CD4-positive, alpha-beta T cell treated with Interleukin-15 for 4 hours (primary cell): ENCODE measurements at places on chromosomes 3 and 15.

- no peak for DNase-seq
These were observed 195.5 kb upstream of the TMC3 start for GRCh38 chr15:81569286-81570080.

DNA sequence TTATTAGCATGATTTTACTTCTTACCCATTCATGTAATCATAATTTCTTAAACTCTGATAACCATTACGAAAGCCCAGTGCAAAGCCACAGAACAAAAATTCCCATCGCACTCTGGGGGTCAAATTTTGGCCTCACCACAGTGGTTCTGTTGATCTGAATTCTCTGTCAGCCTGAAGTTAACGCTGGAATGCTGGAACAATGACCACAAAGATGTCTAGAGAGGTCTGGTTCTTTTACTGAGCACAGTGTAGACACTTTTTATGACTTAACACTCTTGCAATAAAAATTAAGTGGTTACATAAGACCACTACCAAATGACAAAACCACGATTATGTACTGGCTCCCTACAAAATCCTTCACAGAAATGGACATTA is 94.7 kb downstream of the PDZRN3 start:
- no peak for DNase-seq

DNA sequence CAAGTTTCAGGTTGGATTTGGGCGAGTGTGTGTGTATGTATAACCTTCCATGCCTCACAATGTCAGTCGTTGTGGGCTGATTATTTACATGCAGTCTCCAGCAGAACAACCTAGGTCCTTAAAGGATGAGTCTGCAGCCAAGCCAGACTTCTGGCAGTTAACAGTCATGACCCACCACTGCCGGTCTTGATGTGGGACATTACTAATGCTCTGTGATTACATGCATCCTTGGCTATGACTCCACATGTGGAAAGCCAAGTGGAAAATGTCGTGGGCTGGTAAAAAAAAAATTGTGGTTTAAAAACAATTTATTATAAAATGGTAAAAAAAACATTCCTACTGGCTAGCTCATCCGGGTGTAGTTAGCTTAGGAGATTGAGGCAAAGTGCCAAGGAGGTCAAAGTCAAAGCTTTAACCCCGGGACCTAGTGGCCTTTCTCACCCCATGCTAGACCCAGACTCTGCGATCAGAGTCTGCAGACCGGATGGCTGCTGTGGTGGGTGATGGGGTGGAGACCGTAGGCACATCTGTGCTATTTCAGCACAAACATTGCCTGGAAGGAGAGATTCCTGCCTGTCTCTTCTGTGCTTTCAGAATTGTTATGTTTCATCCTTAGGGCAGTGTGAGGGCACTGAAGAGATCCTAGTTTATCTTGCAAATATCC is 6.8 kb downstream of the RARRES1 start:
- no peak for DNase-seq

DNA sequence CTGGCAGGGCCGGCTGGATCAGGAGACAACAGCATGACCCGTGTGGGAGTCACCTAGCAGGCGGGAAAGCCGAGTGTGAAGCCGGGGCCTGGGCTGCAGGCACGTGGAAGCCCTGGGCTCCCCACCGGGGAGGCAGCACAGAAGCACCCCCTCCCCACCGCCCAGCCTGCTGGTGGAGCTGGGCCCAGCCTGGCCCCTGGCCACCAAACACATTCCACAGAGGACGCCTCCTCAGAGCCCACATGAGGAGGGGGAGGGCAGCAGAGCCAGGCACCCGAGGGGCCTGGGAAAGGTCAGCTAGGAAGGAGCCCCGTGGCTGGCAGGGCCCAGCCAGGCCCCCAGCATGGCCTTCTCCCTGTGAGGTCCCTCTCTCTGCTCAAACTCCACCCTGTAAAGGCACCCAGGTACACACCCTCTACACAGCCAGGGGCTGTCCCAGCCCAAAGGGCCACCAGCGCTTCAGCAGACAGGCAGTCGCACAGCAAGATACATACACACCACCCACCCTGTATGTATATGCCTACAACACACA is 4.5 kb downstream of the PLXNB1 start:
- no peak for DNase-seq

DNA sequence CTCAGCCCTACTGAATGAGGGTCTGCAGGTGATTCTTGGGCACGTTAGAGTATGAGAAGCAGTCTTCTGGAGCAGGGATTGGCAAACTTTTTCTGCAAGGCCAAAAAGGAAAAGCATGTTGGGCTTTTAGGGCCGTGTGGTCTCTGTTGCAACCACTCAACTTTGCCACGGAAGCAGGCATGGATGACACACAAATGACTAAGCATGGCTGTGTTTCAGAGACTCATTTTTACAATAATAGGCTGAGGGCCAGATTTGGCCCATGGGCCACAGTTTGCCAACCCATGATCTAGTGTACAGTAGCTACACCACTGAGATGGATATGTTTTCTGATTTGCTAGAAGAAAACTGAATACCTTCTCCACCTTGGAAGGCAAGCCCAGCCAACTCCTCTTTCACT is 66.1 kb upstream of the PRICKLE2 start:
- no peak for DNase-seq

DNA sequence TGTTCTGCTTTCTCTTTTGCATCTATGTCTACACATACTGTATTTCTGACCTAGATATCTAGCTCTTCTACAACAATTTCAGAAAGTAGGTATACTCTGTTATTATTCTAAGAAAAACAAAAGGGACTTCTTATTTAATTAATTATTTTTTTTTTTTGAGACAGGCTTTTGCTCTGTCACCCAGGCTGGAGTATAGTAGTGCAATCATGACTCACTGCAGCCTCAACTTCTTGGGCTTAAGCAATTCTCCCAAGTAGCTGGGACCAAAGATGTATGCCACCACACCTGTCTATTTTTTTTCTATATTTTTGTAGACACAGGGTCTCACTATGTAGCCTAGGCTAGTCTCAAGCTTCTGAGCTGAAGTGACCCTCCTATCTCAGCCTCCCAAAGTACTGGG is 130.6 kb downstream of the MBNL1 start:
- peak; percentile 40 for DNase-seq

GRCh38 chr15:69854001-69854400 is 243.7 kb downstream of the TLE3 start:
- DNase-seq, result no peak

DNA sequence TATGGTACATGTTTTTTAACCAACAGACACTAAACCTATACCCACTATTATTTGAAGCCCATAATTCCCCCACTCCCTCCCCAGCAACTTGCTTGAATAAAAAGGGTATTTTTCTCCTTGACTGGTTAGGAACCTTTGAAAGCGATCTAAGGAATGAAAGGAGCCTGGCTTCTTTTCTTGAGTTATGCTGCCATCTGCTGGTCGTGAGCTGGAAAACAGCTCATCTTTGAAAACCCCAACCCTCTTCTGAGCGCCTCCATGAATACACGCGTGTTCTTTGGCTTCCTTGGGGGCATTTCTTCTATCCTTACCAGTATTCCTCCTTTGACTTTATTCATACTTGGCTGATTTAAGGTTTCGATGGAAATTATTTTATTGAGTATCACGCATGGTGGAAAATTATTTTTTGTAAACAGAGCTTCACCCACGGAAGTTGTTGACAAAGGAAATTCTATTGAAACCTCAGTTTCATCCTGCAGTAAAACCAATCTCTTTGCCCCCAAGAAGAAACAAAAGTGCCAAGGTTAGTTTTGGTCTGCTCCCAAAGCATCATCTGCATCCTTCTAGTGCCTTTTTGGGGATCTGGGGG is 171.6 kb downstream of the SV2B start:
- peak; percentile 68 for DNase-seq

DNA sequence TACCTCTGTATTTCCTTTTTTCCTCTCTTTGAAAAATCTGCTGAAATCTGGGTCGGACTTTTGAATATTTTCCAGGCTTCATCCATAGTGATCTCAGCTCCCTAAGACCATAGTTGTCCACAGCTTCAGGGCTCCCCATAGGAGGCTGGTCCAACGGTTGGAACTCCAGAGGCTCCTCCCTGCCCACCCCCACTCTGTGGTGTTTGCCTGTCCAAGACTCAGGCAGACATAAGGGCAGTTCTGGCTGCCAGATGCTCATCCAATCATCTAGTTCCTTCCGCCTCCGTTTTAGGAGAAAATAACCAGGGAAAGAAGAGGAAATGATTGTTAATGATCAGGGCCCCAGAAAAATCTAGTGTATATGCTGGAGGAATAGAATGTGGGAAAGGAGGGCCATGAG is 27.9 kb upstream of the PRTG start:
- DNase-seq, result no peak

GRCh38 chr3:127775398-127776109 is 46.8 kb downstream of the MGLL start:
- no peak for DNase-seq

DNA sequence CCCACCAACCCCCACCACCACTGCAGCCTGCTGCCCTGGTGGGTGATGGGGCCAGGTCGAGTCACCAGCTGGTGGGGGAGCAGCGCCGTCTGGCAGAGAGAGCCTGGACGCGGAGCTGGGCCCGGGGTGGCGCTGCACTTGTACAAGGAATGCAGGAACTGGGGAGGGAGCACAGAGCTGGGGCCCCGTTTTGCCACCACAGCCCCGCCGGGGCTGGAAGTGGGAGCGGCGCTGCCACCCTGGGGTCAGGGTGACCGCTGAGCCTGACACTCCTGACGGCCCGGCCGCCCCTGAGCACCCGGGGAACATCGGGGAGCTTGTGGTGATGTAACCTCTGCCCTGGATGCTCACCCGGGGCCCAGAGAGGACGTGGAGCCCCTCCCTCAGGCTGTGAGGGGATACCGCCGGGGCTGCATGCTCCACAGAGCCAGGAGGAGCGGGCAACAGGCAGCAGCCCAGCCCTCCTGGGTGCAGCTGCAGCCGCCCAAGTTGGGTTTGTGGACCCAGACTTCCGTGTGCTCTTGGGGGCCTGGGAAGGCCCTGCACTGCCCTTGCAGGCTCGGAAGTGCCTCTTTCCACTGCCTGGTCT is 32.6 kb upstream of the IREB2 start:
- no peak for DNase-seq

DNA sequence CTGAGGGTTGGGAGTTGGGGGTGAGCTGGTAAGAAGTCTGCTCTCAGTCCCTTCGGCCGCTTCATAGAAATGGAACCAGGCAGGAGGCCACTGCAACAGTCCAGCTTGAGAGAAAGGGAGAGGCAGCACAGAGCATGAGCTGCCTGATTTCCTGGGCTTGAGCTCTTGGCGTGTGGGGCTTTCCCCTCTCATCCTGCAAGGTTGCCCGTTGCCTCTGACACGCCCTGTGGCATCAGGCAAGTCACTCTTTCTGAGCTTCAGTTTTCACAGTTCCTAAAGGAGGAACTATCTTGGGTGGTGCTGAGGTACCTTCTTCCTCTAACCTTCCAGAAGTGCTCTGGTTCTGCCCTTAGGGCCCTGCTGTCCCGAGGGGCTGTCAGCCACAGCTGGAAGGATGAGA is 4.9 kb downstream of the MESP2 start:
- peak; percentile 8 for DNase-seq

DNA sequence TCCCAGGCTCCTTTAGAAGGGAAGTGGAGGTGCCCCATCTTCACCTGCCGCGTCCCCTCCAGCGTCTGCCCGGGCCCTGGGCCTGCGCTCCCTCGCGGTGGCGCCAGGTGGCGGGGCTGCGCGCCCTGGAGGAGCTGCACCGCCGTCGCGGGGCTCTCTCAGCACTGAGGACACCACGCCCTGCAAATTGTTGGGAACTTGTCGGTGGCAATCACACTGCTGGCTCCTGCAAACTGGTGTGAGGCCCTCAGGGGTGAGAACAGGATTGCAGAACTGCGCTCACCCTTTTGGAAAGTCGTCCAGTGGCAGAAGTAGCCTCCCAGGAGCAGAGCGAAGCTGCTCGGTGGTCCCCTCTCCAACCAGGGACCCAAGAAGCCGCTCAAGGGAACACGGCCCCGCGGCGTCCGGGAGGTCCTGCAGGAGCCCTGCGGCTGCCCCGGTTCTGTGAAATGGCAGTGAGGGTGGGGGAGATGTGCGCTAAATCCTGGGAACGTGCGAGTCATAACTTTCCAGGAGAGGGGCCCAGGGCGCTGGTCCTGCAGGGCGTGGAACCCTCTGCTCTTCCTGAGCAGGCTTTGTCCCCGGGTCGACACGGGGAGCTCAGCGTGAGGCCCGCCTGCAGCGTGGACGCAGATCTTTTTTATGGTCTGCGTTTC is 995 bp upstream of the LRRK1 start:
- DNase-seq, result peak; percentile 50

DNA sequence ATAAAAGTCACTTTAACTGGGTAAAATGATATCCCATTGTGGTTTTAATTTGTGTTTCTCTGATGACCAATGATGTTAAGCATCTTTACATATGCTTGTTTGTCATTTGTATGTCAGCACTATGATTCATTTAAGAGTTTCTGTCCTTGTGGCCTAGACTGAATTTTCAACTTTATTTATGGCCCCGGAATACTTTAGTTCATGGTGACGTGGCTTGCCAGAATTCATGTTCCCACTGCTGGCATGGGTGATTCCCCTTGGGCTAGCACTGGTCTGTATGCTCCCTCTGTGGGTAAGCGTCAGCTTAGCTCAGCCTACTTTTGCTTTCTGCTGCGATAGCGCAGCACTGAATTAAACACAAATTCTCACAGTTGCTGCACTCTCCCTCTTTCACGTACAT is 436.3 kb upstream of the SGO1 start:
- DNase-seq, result no peak

- no peak for DNase-seq
These were observed 360.2 kb downstream of the ZNF385D start for GRCh38 chr3:21390856-21391255.

GRCh38 chr3:3675801-3676200 is 123.4 kb upstream of the LRRN1 start:
- no peak for DNase-seq

GRCh38 chr3:72339670-72340030 is 508.6 kb downstream of the SHQ1 start:
- no peak for DNase-seq

GRCh38 chr15:27214961-27215360 is 244.0 kb downstream of the GABRG3 start:
- no peak for DNase-seq

DNA sequence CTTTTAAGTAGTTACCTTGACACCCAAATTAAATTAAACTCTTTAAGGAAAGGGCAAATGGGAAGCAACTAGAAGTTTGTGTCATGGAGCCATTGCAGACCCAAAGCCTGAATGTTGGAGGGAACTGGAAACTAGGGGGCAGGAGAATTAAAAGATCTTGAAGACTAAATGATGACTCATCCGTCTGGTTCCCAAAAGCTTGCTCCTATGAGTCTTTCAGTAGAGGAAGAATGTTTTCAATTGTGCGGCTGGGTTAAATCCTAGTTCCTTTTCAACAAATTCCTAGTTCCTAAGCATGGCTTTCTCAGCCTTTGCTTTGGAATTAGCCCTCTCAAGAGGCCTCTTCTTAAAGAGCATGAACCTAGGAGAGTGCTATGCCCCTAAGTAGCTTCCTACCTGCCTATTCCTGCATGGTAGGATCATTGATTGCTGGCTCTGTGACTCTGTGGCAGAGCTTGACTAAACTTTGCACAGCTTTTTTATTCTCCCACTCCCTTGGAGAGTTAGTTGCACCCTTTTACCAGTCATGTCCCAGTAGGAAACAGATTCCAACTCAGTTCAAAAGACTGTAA is 17.7 kb downstream of the CLEC3B start:
- no peak for DNase-seq
